ENCODE measurements at places on chromosomes 7 and 10.

DNA sequence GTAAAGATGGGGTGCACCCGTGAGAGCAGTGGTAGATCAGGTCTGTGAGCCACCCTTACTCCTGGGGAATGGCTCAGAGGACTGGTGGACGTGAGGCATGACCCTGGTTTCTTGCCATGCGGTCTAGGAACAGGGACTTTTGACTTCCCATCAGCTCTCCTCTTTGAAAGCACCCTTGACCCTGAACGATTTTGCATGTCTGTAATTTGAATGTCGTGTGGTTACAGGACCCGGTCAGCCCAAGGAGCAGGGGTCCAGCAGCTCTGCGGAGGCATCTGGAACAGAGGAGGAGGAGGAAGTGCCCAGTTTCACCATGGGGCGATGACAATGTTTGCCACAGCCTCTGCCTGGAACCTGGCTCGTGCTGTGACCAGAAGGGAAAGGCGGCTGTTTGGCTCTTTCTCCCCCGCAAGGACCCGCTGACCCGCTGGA lies 8.6 kb upstream of the ORAI2 start:
- DNase-seq = no peak

DNA sequence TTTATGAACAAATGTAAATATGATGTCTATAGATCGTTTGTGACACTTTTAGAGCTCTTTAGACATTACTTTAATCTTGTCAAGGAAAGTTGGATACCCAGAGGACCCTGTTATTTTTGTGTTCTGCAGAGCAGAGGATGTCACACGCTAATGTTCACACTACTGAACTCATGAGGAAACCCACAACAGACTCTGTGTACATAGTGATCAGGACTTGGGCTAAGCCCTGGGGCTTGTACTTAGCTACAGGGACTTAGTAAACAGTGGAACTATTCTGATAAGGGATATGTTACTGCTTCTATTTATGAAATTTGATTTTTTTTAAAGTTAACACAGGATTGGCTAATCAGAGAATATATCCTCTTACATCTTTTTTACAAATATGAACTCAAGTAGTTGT lies 36.1 kb upstream of the ZNF518A start:
- DNase-seq = no peak

- peak; percentile 38 for DNase-seq
Measured at GRCh38 chr10:77836299-77836820, 90.2 kb downstream of the DLG5 start.

GRCh38 chr10:131398166-131398565 lies 86.6 kb upstream of the TCERG1L start:
- no peak for DNase-seq
